ENCODE measurements at places on chromosomes 3 and 15. TPM values are rescaled to one million over a fixed set of nuclear protein-coding genes. Genes with fewer than 3 reads are reported as not detected.

DNA sequence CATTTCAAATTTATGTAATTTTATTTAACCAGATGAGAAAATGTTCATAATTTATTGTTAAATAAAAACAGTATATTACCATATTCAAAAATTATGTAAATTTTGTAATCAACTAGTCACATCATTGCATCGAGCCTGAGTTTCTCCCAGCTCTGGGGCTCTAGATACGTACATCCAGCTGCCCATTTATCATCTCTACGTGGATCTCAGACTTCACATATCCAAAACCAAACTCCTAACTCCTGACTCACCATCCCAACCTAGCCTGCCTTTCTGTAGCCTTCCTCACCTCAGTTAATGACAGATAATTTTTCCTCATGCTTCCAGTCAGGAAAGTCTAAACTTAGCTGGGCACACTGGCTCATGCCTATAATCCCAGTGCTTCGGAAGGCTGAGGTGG is 194.8 kb downstream of the SSR3 start:
- no peak for DNase-seq

The CLDN11 gene
- 14.3 TPM for total RNA-seq

GRCh38 chr3:152319831-152320617 is 51.3 kb downstream of the MBNL1 start:
- no peak for DNase-seq

DNA sequence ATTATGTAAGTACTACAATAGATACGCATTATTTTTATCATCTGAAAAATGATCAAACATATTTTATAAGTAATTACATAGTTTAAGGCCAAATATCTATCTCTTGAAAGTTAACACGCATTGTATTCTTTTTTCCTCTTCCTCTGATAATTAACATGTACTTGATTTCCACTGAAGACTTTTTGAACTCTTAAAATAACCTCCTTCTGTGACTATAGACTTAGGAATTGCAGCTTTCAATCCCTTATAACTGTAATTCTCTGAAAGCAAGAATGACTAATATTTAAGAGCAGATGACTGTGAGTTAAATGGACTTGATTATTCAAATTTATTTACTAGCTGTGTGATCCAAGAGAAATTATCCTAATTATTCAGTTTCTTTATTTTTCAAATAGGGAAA is 730.6 kb upstream of the NECTIN3 start:
- DNase-seq, result no peak

GRCh38 chr15:55277715-55278114 is 11.9 kb downstream of the RAB27A start:
- no peak for DNase-seq

GRCh38 chr3:54845011-54845410 is 82.8 kb downstream of the LRTM1 start:
- no peak for DNase-seq

DNA sequence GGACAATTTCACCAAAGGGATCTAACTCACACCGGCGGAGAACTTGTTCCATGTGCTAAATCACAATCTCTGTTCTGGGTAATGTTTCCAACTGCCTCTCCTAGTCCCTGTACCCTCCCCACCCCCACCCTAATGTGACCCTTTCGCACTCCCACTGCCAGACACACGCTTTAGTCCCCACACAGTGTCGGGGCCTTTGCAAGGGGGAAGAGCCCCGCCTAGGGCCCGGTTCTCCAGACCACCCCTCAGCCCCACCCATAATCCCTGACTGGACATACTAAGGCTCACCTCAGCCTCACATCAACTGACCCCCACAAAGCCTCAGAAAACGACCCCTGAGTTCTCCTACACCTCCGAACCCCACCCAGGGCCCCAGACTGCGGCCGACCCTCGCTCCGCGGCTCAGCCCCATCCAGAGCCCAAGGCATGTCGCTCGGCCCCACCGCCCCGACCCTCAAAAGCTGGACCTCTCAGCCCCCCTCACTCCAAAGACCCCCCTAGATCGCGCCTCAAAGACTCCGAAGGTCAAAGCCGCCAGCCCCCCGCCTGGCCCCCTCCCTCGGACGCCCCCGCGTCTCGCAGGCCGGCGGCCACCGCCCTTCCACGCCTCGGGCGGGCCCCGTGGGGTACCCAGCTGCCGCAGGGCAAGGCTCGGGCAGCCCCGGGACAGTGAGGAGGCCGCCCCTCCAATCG is 72.0 kb upstream of the MAP4 start:
- DNase-seq, result peak; percentile 46

GRCh38 chr3:123046262-123047061 is 18.9 kb upstream of the SEMA5B start:
- DNase-seq, result no peak

DNA sequence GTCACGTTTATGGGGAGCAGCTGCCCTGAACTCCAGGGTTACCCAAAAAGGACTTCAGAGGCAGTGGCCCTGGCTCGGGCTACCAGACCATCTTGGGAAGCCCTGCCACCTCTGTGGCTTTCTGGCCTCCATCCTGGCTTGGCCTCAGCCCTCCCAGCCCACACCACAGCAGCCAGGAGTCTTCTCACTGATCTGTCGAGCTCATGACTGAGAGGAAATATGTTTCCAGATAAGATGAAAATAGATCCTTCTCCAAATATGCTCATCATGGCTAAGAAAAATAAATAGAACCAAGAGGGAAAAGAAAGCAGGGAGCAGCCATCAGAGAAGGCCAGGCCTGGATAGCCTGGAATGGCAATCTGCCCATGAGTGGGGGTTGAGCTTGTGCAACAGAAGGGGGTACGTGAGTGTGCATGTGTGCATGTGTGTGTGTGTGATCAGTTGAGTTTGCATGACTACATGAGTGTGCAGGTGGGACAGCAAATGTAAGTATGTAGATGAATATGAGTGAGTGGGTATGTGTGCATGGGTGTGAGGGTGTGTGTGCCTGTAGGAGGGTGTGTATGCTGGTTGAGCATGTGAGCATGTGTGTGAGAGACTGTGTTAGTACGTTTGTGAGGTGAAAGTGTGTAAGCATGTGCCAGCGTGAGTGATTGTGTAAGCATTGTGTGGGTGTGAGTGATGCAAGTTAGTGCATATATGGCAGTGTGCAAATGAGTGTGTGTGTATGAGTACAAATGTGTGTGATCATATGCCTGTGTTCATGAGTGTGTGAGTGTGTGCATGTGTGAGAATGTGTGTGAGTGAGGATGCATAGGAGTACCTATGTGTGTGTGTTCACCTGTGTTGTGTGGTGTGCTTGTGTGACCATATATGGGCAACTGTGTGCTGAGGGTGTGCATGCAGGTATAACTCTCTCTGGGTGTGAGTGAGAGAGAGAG is 9.9 kb upstream of the RFT1 start:
- DNase-seq, result no peak

The BFSP2 gene
- total RNA-seq, result not detected

The MESP1 gene
- total RNA-seq, result 1.0 TPM

DNA sequence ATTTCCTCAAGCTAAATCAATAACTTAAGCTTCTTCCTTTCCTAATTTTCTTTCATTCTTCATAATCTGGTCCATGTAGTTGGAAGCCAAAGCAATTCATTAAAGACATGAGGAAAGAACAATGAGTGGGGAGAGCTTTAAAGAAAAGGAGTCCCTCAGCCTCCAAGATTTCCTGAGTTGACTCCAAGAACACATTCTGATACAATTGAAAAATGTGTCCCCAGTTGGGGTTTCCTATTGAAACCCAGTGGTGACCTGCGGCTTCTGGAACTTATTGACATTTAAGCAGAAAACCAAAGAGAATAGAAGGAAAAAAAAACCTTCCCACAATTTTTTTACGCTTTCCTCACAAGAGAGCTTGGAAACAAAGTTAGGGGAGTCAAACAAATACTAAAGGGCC is 37.0 kb downstream of the ATP8B4 start:
- no peak for DNase-seq

- no peak for DNase-seq
Measured at GRCh38 chr15:100279446-100279845, 62.3 kb downstream of the ADAMTS17 start.

- no peak for DNase-seq
Measured at GRCh38 chr3:167866331-167866730, 130.8 kb downstream of the SERPINI1 start.

GRCh38 chr15:99443768-99444446 is 121.9 kb upstream of the MEF2A start:
- DNase-seq, result no peak

GRCh38 chr15:89851673-89852341 is 37.2 kb upstream of the ANPEP start:
- DNase-seq, result no peak

The ACSBG1 gene
- not detected for total RNA-seq

The LMCD1 gene
- total RNA-seq, result 163 TPM

GRCh38 chr3:115401851-115402501 is 221.3 kb upstream of the GAP43 start:
- DNase-seq, result no peak

GRCh38 chr3:46184469-46184868 is 23.6 kb downstream of the CCR1 start:
- no peak for DNase-seq

DNA sequence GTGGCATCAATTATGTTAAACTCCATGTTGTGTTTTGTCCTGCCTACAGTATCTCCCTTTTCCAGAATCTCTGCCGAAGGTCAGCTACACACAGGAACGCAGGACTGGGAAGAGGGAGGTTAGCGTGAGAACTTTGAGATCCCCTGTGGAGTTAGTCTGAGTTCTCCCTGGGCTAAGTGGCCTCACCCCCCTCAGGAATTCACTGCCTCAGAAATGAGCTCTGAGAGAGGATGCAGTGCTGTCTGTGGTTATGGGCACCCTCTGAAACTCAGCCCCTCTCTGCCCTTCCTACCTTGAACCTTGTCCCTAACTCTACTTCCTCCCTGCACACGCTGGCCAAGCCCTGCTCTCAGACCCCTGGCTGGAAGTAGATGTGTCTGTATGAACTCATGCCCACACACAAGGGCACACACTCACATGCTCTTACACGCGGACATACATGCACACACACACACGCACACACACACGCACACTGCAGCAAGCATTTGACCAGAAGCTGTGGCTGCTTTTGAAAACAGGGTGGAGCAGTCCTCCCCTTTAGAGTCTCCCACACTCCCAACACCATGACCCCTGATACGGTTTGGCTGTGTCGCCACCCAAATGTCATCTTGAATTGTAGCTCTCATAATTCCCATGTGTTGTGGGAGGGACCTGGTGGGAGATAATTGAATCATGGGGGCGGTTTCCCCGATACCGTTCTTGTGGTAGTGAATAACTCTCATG is 5.3 kb upstream of the VIPR1 start:
- peak; percentile 1 for DNase-seq

- DNase-seq, result no peak
Measured at GRCh38 chr3:111260878-111261277, 189.3 kb downstream of the NECTIN3 start.

DNA sequence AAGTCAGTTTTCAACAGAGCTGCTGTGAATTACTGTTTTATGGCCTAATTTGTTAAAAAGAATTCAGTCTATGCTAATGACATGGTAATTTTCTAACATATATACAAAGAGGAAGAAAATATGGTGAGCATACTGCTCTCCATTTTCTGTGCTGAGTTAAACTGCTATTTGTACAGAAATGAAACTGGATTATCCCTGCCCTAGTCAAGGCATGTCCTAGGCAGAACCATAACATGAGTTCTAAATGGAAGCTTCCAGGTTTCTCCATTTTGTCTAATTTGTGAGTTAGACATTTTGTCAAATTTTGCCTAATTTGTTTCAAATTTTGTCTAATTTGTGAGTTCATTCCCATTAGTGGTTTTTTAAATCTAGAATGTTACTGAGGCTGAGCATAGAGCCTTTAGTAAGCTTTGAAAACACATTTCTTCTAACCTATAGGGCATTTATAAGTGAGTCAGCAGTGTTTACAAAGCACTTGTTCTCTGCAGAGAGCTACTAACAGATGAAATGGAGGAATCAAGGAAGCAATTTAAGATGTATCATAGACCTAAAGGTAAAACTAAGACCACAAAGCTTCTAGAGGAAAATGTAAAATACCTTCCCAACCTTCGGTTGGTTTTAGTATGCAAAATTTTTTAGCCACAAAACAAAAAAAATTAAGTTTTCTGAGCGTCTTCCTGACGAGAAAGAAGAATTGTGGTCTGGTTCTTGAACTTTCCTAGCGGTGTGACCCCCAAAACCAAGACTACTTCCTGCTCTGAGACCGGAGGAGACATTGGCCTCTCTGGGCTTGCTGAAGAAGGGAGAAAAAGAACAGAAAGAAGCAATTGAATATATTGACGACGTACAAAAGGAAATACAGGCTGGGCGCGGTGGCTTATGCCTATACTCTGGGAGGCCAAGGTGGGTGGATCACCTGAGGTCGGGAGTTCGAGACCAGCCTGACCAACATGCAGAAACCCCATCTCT is 9.8 kb downstream of the P2RY14 start:
- DNase-seq, result no peak

The MRAS gene
- total RNA-seq, result 22.1 TPM

The SLC27A2 gene
- not detected for total RNA-seq

DNA sequence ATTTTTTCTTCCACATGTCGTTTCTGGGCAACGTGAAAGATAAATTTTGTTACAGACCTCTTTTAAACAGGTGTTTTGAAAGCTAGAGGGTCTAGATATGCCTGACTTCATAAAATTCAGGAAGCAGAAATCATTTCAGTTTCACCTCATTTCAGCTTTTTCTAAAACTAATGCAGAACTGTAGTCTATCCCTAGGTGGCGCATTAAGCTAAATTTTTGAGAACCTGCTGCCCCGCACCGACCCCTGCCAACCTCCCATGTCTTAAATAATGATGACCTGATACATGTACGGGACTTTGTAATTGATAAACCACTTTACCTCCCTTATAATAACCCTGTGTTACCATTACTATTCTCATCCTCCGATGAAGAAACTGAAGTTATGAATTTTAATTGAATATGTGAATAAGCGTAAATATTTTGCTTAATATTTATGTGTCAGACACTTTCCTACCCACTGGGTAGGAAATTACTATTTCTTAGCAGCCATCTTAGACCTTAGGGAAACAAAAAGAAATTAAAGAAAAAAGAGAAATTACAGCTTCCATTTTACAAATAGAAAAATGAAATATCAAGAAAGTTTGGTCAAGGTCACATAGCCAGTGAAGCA is 78.7 kb upstream of the GCNT3 start:
- no peak for DNase-seq

The SIDT1 gene
- total RNA-seq, result not detected

The EID1 gene
- total RNA-seq, result 196 TPM

DNA sequence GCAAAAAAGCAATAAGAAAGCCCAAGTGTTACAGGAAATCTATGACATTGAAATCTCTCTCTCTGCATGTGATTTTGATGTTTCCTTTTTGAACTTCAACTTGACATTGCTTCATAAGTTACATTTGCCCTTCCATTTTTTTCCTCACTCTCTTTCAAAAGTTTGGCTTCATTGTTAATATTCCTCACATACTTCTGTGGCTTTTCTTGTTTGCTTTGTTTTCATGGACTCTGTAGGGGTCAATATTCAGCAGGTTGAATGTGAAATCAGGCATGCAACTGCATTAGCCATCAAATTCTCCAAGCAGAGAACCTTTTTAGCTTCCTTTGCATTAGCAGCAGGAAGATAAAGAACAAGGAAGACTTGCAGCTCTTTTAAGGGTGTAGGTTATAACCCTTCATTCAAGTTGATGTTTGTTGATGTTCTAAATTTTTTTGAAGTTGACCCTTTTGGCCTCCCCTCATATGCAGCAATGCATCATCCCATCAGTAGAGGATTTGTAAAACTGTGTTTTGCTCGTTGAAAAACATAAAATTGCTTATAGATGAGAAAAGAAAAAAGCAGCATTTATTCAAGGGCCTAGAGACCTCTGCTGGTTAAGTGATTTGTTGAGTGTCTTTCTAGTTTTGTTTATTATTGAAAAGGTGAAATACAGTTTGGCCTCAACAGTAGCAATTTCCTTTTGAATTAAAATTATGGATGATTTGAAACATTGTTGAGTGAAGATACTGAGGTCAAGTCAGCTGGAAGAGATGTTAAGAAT is 211.4 kb downstream of the IL5RA start:
- no peak for DNase-seq

- DNase-seq, result no peak
Measured at GRCh38 chr15:58136731-58137130, 1.4 kb upstream of the AQP9 start.
